ENCODE measurements at places on chromosomes 2 and 18. TPM values are rescaled to one million over a fixed set of nuclear protein-coding genes. Genes with fewer than 3 reads are reported as not detected.

- no peak overlapping the region for H3K27ac ChIP-seq
- H3K4me3 ChIP-seq: no peak overlapping the region
- no peaks in the 10 kb centered on the region for H3K4me1 ChIP-seq
- no peak for DNase-seq
- no peaks in the 10 kb centered on the region for H3K27me3 ChIP-seq
These were observed 102.1 kb downstream of the SH3YL1 start for GRCh38 chr2:161729-162128.

GRCh38 chr2:8165550-8165949 lies 516.3 kb upstream of the ID2 start:
- no peak overlapping the region for H3K27ac ChIP-seq
- DNase-seq: no peak
- peaks cover 11% of the 10 kb centered on the region for H3K4me1 ChIP-seq
- H3K4me3 ChIP-seq: no peak overlapping the region
- H3K27me3 ChIP-seq: no peaks in the 10 kb centered on the region
- H3K36me3 ChIP-seq: no peaks in the 10 kb centered on the region

DNA sequence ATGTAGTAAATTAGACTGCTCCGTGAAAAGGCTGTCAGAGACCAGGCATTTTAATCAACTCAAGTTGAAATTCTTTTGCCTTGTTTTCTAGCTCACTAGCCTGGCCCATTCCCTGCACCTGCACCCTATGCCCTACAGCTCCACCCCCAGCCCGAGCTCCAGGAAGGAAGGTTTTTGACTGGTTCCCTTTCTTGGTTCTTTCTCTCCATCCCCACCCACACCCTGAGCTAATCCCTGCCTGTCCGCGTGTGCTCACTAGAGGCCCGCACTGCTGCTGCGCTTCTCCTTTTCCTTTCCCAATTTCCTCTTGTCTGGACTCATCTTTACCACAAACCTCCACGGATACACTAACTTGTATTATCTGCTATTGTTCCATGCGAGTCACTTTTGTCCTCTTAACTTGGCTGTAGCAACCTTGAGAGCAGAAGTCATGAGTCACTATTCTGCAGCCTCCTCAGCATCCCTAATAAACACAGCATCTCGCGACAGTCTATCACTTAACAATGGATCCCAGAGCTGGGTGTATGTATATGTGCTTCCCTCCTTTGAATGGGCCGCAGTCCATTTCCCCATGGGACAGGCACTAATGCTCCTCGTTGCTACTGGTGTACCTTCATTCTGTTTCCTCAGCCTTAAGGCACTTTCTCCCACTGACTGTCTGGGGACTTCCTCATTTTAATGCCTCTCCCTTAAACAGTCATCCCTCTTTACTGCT lies 36.5 kb downstream of the COLEC12 start:
- peak; percentile 41 for DNase-seq
- H3K27ac ChIP-seq: no peak overlapping the region
- H3K4me3 ChIP-seq: no peak overlapping the region
- H3K4me1 ChIP-seq: no peaks in the 10 kb centered on the region

DNA sequence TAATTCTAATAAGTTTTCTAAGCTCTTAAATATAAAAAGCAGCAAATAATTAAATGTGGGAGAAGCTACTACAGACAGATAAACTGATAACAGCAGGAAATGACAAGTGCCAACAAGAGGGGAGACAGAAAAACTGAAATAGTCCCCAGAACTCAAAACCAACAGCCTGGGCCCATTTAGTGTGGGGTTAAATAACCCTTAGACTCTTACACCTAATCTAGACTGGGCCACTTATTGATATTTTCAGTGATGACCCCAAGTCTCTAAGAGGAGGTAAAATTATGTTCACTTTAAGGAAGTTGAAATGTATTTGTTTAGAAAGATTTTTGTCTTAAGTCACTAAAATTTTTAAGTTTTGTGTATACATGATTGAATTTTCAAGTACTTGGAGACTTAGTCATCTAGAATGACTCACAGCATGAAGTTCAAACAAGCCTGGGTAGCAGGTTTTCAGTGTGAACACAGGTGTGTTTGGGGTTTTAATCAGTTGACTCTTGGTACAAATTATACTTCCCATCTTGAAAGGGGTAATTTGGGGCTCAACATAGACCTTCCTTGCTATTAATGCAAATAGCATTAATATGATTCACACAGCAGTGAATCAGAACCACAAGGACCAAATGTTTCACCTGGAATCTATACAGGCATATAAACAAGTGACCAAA lies 54.9 kb upstream of the MYO3B start:
- peaks cover 5% of the 10 kb centered on the region for H3K4me1 ChIP-seq
- no peak overlapping the region for H3K4me3 ChIP-seq
- no peak overlapping the region for H3K27ac ChIP-seq
- DNase-seq: peak; percentile 80

- H3K4me3 ChIP-seq: no peak overlapping the region
- H3K27me3 ChIP-seq: no peaks in the 10 kb centered on the region
- DNase-seq: peak; percentile 64
- H3K4me1 ChIP-seq: peaks cover 8% of the 10 kb centered on the region
These were observed 25.6 kb downstream of the MAP3K2 start for GRCh38 chr2:127361929-127362885.

GRCh38 chr18:13620206-13620672 lies 106.1 kb downstream of the FAM210A start:
- H3K27ac ChIP-seq: no peak overlapping the region
- H3K4me3 ChIP-seq: no peak overlapping the region
- DNase-seq: no peak

- no peak for DNase-seq
- H3K27ac ChIP-seq: peak overlapping the region; percentile 72
- no peak overlapping the region for H3K4me3 ChIP-seq
- H3K27me3 ChIP-seq: no peaks in the 10 kb centered on the region
- H3K4me1 ChIP-seq: peaks cover 38% of the 10 kb centered on the region
- no peaks in the 10 kb centered on the region for H3K36me3 ChIP-seq
These were observed 14.7 kb downstream of the CROCC2 start for GRCh38 chr2:240920783-240921231.

GRCh38 chr2:240214790-240215675 lies 74.6 kb upstream of the OTOS start:
- peaks cover 17% of the 10 kb centered on the region for H3K27me3 ChIP-seq
- no peak overlapping the region for H3K27ac ChIP-seq
- no peaks in the 10 kb centered on the region for H3K36me3 ChIP-seq
- peaks cover 2% of the 10 kb centered on the region for H3K4me1 ChIP-seq
- no peak for DNase-seq
- no peak overlapping the region for H3K4me3 ChIP-seq

GRCh38 chr2:10497797-10498251 lies 49.7 kb upstream of the ODC1 start:
- H3K36me3 ChIP-seq: no peaks in the 10 kb centered on the region
- H3K27me3 ChIP-seq: peaks cover 32% of the 10 kb centered on the region
- peak; percentile 83 for DNase-seq
- H3K4me3 ChIP-seq: no peak overlapping the region

GRCh38 chr2:121018136-121019061 lies 266.6 kb downstream of the TFCP2L1 start:
- peaks cover 38% of the 10 kb centered on the region for H3K27me3 ChIP-seq
- H3K36me3 ChIP-seq: no peaks in the 10 kb centered on the region
- DNase-seq: peak; percentile 34
- H3K27ac ChIP-seq: no peak overlapping the region
- H3K4me3 ChIP-seq: no peak overlapping the region
- H3K4me1 ChIP-seq: no peaks in the 10 kb centered on the region

DNA sequence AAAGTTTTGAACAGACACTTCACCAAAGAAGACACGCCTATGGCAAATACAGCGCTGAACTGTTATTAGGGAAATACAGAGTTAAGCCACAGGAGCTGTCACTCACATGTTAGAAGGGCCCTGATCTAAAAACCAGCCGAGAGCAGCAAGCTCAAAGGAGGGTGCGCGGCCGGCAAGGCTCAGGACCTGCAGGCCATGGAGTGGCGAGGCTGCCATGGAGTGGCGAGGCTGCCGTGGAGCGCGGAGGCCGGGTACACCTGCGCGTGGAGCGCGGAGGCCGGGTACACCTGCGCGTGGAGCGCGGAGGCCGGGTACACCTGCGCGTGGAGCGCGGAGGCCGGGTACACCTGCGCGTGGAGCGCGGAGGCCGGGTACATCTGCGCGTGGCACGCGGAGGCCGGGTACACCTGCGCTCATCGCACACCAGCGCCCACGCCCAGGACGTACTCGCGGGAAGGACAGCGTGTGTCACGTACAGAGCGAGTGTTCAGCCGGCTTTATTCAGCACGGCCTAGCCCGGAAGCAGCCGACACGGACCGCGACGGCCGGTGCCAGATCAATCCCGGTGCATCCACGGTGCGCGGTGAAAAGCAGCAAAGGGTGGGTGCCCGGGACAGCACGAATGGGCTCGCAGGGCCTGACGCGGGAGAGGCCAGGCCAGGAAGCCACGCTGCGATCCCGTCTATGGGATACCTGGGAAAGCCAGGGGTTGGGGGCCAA lies 68.8 kb downstream of the SLC66A2 start:
- DNase-seq: no peak
- H3K36me3 ChIP-seq: no peaks in the 10 kb centered on the region
- no peaks in the 10 kb centered on the region for H3K27me3 ChIP-seq
- no peaks in the 10 kb centered on the region for H3K4me1 ChIP-seq
- H3K27ac ChIP-seq: no peak overlapping the region

DNA sequence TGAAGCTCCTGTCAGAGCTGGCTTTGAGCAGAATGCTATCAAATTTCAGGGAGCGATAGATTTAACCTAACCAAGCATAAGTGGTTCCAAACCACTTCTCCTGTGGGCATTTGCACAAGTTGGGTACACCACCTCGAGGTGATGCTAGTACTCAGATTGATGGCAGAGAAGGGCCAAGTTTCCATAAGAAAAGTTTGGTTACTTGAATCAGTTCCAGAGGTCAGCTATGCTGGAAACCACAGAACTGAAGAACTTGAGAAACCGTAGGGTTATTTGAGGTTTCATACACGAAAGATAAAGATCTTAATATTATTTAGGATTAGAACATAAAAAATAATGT lies 238.2 kb upstream of the SOX11 start:
- no peak overlapping the region for H3K27ac ChIP-seq
- H3K4me1 ChIP-seq: no peaks in the 10 kb centered on the region
- H3K4me3 ChIP-seq: no peak overlapping the region

DNA sequence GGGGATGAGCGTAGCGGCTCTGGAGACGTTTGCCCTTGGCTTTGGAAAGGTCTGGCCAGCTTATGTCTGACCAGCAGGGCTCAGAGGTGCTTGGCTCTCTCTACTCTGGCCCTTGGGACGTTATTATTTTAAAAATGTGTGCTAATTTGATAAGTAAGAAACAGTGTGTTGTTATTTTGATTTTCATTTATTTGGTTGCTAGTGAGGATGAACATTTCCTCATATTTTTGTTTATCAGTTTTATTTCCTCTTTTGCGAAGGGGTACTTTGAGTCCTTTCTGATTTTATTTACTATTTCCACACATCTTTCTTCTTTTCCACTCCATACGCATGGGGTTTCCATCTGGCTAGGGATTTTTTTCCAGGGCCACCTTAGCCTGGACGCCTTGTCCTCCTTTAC lies 11.4 kb downstream of the CXCR4 start:
- DNase-seq: no peak
- no peak overlapping the region for H3K4me3 ChIP-seq
- peaks cover 3% of the 10 kb centered on the region for H3K27me3 ChIP-seq
- no peaks in the 10 kb centered on the region for H3K36me3 ChIP-seq
- H3K4me1 ChIP-seq: no peaks in the 10 kb centered on the region

DNA sequence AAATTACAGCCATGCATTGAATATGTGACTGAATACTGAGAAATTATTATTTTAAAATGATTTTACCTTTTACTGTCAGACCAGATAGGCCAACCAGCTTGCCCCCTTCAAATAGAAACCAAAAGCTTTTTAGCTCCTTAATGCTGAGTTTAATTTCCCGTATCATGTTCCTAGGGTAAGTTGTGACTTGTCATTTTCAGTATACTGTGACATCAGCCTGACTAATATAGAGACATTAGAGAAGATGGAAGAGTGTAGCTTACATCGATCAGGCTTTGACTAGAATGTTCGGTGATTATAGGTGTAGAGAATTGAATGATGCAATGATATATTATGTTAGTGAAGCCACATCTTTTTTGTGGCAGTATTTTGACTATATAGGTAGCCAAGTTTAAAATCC lies 50.6 kb upstream of the ZEB2 start:
- no peak overlapping the region for H3K4me3 ChIP-seq
- H3K36me3 ChIP-seq: no peaks in the 10 kb centered on the region
- no peaks in the 10 kb centered on the region for H3K27me3 ChIP-seq
- no peak overlapping the region for H3K27ac ChIP-seq

DNA sequence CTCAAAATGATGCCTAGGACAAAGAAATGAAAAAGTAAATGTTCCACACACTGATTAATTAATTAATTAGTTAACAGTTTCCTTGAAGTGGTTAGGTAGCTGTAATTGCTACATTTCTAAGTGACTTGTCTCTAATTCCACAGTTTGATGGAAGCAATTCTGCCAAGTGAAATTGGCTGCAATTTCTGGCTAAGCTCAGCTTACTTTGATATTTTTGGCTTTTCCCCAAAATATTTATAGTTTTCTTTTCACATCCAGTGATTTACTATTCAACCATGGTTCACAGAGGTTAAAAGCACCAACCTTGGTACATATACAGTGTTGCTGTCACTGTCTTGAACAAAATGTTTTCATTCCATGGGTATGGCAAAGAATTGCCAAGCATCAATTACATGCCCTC lies 459.5 kb upstream of the CDH20 start:
- no peak overlapping the region for H3K27ac ChIP-seq
- H3K27me3 ChIP-seq: no peaks in the 10 kb centered on the region
- no peaks in the 10 kb centered on the region for H3K36me3 ChIP-seq

GRCh38 chr2:15750433-15750814 lies 158.8 kb downstream of the DDX1 start:
- no peak overlapping the region for H3K4me3 ChIP-seq
- H3K27ac ChIP-seq: no peak overlapping the region

DNA sequence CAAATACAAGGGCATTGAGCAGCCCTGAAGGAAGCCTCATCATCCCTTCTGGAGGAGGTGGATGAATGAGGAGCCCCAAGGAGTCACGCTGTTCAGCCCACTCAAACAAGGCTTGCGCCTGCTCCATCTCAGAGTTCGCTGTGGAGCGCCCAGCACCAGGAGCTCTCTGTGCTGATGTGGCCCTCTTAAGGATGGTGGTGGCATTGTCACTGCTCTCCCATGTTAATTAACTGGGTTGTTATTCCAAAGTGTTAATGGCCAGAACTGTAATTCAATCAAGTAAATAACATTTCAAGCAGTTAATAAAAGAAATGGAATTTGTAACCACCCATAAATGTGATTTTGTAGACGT lies 726.0 kb upstream of the RAB6C start:
- H3K27ac ChIP-seq: no peak overlapping the region
- no peak overlapping the region for H3K4me3 ChIP-seq
- H3K27me3 ChIP-seq: no peaks in the 10 kb centered on the region
- no peaks in the 10 kb centered on the region for H3K36me3 ChIP-seq
- no peak for DNase-seq

Gene MAL
- not detected for total RNA-seq

Gene CNDP2
- total RNA-seq: 52.0 TPM

Gene FTCDNL1
- total RNA-seq: 0.18 TPM

Gene CSRNP3
- total RNA-seq: 0.72 TPM

Gene SLC25A52
- not detected for total RNA-seq

Gene PROKR1
- not detected for total RNA-seq

Gene SLC4A5
- not detected for total RNA-seq

Gene C1QL2
- total RNA-seq: not detected

Gene FOXI3
- total RNA-seq: not detected
